Hepatic stellate cell (primary cell): ENCODE measurements at places on chromosomes 11 and 22.

DNA sequence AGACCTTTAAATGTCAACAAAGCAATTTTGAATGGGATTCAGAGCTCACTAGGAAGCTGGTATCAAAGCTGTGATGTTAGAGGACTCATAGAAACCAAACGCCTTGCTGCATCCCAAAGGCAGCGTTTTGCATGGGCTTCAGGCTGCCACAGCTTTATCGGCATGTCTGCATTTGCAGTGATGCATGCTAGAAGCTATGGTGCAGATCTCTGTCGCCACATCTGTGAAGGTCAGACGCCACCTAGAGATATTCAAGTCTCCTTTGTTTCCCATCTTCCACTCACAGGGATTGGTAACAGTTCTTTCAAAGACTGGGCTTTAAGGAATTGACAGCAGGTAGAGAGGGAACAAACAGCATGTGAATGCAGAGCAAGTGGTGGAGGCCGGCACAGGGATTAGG lies 47.8 kb downstream of the NTM start:
- no peak for DNase-seq

- DNase-seq, result peak; percentile 78
Observed at GRCh38 chr11:100687630-100688395, 725 bp downstream of the ARHGAP42 start.

DNA sequence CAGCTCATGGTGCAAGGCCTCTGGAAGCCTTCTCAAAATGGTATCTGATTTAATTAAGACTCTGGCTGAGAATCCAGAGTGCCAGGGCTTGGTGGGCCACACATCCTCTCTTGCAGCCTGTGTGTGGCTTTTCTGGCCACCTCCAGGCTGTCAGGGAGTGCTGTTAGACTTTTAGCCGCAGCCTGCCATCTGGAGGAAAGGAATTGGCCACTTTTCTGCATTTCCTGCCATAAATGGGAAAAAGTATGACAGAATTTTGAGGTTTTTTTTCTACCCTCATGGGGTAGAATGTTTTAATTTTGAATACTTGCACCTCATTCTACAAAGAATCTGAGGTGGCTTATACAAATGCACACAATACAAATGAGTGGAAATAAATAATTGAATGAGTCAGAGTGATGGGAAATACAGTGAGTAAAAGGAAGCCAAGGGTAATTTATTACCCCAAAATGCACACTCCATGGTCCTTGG lies 218.4 kb downstream of the ADAMTS15 start:
- no peak for DNase-seq

DNA sequence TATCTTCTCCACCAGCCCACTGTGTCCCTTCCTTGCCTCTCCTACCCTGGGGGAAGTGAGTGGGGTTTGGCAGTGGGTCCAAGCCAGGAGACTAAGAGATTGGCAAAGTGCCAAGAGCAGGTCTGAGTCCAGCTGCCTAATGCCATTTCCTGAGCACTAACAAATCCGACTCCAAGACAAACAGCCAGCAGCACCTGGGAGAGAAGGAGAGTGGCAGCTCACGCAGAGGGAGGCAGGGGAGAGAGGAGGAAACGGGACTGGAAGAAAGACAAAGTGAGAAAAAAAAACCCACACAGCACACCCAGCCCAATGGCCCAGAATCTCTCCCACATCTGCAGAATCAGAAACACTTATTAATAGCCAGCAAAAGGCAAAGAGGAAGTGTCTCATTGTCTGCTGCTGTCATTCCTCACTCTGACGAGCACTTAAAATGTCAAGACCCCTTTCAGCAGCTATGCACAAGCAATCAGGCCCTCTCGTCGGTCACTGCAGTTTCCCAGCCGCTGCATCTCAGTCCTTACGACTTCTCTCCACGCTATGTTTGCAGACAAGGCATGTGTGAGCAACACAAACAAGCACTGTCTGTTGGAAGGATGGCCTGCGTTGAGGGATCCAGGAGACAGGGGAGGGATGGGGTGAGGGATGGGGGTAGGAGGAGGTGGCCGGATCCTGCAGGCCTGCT lies 558.4 kb upstream of the CADM1 start:
- no peak for DNase-seq

- DNase-seq, result no peak
Observed at GRCh38 chr22:46895753-46896152, 133.3 kb downstream of the TBC1D22A start.

- DNase-seq, result no peak
Observed at GRCh38 chr11:3186166-3186953, 21.2 kb upstream of the OSBPL5 start.

DNA sequence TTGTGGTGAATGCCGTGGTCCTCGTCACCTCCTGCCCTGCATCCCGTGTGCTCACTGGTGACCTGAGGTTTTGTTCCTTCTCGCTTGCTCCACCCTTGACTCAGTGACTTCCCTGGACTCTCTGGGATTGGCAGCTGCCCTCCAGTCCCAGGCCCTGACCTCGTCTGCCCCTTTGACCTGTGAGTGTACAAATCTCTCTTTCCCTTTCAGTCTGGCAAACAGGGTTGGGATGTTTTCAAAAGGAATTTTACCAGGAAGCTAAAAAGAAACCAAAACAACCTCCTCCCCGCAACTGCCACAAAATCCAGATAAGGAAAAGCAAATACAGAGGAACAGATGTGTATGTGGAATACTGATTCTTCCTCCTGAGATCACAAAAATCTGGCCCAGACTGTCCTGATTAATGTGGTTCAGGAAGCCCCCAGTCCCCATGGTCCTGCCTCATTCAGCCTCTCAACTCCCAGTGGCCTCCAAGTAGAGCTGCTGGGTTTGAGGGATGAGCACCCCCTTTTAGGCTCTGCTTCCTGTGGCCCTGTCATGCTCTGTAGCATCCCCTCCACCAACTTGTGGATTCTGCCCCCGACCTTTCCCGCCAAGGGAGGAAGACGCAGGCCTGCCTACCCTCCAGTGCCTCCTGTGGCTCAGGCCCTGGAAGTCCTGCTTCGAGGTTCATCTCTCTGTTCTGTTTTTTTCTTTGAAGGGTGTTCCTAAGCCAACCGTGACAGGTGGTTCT lies 15.2 kb downstream of the ROBO4 start:
- DNase-seq, result peak; percentile 70
